ENCODE measurements at places on chromosomes 13 and 19.

DNA sequence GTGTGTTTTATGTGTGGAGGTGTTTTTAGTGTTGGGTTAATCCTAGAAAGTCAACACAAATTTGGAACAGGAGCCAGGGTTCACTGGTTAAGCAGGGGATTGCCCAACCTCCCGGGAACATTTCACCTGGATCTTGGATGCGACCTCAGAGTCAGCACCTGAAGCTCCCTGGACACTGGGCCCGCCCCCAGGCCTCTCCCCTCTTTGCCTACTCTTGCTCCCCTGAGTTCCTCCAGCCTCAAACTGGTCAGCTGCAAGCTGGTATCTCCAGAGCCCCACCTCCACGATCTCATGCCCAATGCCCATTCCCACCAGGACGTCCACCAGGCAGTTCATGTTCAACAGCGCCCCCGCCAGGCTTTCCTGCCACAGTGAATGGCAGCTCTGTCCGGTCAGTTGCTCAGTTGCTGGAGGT is 9.7 kb downstream of the HSD17B14 start:
- no peak for DNase-seq

GRCh38 chr19:47511681-47512080 is 3.2 kb downstream of the NAPA start:
- DNase-seq, result no peak

DNA sequence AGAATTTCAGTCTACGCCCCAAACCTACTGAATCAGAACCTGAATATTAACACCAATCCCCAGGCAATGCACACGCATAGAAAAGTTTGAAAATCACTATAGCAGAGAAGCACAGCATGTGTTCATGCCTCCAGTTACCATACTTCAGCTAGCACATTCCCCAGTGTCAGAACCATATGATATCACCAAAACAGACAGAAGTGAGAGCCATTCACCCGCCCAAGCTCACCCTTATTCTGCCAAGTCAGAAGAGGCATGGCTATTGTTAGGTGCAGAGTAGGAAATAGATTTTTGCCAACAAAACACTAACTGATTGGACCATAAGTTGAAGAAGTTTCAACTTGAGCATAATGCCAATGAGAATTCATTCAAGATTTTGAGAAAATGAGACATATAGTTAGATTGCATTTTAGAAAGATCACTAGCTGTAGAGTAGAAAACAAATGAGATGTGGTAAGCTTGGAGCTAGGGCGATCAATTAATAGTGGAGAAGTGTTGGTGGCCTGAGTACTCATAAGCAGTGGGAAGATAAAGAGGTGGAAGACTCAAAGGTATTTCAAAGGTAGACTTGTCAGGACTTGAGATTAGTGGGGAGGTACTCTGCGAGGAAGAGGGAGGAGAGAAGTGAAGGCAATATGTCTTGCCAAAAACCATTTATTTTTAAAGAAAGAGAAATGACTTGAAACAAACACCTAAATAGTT is 492.4 kb downstream of the SUCLA2 start:
- DNase-seq, result no peak

DNA sequence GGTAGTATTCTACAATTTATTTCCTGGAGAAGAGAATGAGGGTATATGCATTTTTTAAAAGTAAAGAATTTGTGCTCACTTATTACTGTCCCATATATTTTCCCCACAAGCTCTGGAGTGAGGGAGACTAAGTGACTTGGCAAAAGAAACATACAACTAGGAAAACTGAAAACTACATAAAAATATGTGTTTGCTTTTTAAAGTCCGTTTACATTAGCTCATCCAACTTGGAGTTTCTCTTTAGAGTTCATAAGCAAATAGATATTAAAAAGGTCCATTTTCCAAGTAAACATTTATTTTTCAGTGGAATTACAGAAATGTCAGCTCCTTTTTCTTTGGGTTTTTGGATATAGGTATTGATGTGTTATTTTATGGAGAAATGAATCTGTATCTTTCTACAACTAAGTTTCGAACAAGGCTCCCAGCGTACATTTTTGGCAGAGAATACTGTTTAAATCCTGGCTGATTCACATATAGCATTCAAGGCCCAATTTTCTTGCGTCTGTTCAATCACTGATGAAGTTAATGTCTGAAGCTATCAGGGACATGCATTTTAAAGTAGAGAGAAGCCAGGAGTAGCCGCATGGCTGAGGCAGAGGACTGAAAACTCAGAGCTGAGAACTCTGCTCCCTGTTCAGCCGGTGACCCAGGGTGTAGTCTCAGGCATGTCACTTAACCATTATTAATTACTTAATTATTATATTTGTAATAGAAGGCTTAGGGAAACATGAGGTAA is 729.4 kb downstream of the EFNB2 start:
- DNase-seq, result no peak

GRCh38 chr13:100305398-100305797 is 216.5 kb downstream of the PCCA start:
- no peak for DNase-seq

GRCh38 chr19:58474291-58474996 is 1.7 kb upstream of the ZNF446 start:
- DNase-seq, result no peak

- no peak for DNase-seq
Measured at GRCh38 chr13:111326981-111327642, 6.7 kb downstream of the TEX29 start.

- DNase-seq, result no peak
Measured at GRCh38 chr19:1244693-1245451, 3.3 kb downstream of the ATP5F1D start.

DNA sequence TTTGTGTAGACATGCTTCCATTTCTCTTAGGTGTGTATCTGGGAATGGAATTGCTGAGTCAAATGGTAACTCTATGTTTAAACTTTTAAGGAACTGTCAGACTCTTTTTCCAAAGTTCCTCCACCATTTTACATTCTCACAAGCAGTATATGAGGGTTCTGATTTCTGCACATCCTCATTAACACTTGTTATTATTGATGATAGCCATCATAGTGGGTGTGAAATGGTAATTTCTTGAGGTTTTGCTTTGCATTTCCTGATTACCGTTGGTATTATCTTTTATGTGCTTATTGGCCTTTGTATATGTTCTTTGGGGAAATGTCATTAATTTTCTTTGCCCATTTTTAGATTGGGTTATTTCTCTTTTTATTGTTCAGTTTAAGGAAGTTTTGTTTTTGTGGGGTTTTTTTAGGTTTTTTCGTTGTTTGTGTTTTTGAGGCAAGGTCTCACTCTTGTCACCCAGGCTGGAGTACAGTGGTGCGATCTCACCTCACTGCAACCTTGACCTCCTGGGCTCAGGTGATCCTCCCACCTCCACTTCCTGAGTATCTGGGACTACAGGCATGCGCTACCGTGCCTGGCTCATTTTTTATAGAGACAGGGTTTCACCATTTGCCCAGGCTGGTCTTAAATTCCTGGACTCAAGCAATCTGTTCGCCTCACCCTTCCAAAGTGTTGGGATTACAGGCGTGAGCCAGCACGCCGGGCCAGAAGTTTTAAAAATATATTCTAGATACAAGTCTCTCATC is 34.3 kb downstream of the NAA16 start:
- no peak for DNase-seq

GRCh38 chr19:14772995-14773394 is 5.4 kb downstream of the ADGRE2 start:
- DNase-seq, result no peak

DNA sequence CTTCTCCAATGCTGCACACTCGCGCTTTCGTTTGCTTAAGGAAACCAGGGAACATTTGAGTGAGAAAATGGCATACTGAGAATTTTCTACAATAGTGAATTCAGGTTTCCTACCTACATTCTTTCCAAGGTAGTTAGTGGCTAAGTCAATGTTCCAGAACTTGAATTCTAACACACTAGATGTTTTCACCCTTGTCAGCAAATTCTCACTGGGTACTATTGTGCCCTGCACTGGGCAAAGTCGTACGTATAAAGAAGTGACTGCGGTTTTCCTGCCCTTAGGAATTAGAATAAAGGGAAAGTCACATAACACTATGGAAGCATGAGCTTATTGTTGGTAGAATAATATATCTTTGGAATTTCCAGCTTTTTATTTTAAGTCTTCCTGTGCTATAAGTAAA is 119.2 kb upstream of the TNFSF11 start:
- no peak for DNase-seq

All from activated CD8-positive, alpha-beta memory T cell treated with anti-CD3 and anti-CD28 coated beads for 1 hour (primary cell).